ENCODE measurements at places on chromosomes 1 and 21.

DNA sequence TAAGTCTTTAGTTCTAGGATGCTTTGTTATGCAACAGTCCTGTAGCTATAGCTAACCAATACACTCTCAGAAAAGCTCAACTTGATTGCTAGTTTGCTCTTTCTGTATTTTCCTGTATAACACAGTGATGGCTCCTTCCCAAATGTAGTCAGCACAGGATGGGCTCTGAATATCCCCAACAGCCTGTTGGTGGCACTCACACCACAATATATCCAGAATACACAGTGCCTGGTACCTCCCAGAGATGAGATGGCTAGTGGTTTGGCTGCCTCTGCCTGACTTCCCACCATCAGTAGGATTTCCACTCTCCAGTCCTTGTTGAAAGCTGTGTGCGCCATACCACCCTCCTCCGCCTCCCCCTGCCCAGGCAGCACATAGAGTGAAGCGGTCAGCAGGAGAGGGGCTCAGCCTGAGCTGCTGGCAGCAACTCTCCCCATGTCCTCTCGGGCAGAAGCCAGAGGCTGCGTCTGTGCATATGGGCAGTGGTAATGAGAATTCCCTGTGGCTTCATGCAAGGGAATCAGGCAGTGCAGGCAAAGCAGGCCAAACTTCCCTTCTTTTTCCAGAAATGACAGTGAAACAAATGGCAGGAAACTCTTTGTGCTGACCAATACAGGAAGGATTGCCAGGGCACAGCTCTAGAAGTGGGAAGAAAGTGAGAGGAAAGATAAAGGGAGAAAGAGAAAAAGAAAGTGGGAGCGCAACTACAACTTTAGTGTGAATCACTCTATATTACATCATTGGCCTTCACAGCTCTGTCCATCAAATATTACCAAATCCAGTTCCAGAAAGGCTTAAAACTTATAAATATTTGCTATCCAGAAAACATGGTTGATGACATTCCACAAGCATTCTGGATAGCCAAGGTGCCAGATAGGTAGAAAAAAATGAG, 49.7 kb downstream of the LMX1A start:
- no peak for DNase-seq

- DNase-seq, result no peak
Measured at GRCh38 chr1:218503102-218503501, 158.0 kb downstream of the TGFB2 start.

- no peak for DNase-seq
Measured at GRCh38 chr1:205076245-205076761, 8.0 kb downstream of the TMEM81 start.

DNA sequence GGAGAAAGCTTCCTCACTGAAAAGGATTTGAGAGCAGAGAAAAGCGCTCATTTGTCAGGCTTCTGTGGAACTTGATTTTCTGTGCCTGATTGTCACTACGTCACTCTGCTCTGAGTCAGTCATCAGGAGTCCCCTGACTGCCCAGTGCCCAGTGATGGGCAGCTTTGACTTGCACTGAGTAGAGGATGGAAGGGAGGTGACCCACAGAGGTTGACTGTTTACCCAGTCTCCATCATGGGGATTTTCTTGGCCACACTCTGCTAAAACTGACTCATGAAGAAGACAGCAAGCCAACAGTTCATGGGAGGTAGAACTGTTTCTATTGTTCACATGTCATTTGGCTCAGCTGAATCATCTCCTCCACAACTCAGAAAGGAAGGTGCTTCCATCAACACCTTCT, 82.1 kb upstream of the DUSP10 start:
- DNase-seq, result no peak

DNA sequence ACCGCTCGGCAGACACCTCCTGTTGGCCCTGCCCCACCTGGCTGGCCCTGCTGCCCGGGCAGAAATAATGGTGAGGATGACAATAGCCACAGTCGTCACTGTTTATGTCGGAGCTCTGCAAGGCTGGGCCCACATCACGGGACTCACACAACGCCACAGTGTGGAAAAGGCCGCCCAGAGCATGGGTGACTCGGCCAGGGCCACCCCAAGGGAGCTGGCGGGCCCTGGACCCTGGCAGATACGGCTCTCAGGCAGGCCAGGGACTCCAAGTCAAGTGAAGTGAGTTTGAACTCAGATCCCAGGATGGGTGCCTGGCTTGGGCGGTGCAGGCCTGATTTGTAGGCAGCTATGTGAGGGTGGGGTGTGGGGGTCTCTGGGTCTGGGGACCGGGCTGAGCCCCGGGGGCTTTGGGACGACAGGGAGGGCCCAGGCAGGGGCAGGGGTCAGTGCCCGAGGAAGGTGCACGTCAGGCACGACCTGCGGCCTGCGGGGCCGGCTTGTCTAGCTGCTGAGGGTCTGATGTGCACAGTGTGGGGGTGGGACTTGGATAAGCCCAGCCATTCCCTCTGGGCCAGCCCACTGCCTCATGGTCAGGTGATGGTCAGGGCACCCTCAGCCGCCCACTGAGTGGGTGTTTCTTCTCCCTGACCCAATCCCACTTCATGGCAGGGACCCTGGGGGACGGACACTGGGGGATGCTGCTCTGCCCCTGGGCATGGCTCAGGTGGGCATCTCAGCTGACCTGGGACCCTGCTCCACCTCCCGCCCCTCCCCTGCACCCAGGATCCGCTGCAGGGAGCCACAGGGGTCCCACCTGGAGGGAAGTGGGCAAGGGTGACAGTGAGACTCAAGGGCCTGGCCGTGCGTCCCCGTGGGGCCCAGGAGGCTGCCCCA, 1.0 kb downstream of the RNF223 start:
- no peak for DNase-seq

- peak; percentile 80 for DNase-seq
Measured at GRCh38 chr1:15584489-15585363, at the start of gene AGMAT. Gene AGMAT, minus strand, starts transcription at chr1:15585051. Its CDS starts 84 bp downstream, at chr1:15584967.

GRCh38 chr1:181251001-181251712, 162.7 kb downstream of the IER5 start:
- DNase-seq, result no peak

DNA sequence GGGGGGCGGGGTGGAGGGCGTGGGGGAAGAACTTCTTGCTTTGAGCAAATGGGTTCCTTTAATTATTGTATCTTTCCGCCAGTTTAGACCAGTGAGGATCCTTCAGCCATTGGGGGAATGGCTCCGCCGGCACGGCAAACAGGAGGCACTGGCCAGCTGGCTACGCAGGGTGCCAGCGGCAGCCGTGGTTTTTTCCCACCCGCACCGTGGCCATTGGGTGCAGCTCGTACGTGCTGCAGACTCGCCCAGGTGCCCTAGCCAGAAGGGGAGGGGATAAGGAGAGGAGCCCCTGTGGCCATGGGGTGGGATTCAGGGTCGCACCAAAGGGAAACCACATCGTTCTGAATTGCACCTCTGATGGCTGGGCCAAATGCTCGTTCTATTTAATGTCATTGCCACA, 65.6 kb downstream of the RGSL1 start:
- DNase-seq, result peak; percentile 3

DNA sequence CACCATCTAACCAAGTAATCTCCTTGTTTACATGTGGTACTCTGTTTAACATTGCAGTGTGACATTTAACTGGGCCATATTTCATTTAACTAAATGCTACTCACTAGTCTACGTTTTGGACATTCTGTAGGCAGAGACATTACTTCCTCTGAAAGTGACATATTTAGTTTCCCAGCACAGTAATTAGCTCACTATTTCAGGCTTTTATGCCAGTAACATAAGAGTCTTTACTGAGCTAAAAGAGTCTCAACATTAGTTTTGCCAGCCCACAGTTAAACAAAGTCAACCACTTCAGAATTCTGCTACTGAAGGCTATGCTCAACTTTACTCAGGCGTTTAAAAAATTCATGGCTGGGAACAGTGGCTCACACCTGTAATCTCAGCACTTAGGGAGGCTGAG, 2.6 kb upstream of the TNFRSF9 start:
- no peak for DNase-seq

- DNase-seq, result no peak
Measured at GRCh38 chr1:38097284-38097898, 50.8 kb upstream of the POU3F1 start.

DNA sequence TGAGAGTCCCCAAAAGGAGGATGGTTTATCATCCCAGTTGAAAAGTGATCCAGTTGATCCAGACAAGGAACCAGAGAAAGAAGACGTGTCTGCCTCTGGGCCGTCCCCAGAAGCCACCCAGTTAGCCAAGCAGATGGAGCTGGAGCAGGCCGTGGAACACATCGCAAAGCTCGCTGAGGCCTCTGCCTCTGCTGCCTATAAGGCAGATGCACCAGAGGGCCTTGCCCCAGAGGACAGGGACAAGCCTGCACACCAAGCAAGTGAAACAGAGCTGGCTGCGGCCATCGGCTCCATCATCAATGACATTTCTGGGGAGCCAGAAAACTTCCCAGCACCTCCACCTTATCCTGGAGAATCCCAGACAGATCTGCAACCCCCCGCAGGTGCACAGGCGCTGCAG, 43.3 kb downstream of the ZBTB17 start:
- DNase-seq, result no peak

DNA sequence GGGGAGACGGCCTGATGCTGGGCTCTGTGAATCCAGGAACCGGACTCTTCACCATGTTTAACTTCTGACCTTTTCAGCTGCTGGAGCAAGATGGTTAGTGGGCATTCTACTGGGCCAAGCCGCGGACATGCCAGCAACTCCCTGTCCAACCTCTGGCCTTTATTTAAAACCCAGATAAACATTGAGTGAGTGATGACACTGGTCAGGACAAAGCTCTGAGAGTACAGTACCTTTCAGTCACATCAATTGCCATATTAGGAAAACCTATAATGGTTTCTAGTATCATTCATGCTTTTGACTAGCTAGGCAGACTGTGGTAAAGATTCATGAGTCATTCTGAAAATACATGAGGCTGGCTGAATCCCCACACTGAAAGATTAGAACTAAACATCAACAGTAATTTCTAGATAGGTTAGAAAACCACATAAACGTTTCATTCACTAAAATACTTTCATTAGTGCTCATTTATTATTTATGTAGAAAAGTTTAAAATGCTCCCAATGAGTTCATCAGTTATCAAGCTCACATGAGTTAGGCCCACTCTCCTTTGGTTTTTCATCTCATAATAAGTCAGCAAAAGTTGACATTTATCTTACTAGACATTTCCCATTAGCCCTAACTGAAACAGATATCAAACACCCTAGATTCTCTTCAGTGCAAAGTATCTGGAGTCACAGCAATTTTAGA, 7.1 kb upstream of the ACTA1 start:
- DNase-seq, result peak; percentile 79

GRCh38 chr1:5616366-5617178, 375.7 kb downstream of the NPHP4 start:
- no peak for DNase-seq

DNA sequence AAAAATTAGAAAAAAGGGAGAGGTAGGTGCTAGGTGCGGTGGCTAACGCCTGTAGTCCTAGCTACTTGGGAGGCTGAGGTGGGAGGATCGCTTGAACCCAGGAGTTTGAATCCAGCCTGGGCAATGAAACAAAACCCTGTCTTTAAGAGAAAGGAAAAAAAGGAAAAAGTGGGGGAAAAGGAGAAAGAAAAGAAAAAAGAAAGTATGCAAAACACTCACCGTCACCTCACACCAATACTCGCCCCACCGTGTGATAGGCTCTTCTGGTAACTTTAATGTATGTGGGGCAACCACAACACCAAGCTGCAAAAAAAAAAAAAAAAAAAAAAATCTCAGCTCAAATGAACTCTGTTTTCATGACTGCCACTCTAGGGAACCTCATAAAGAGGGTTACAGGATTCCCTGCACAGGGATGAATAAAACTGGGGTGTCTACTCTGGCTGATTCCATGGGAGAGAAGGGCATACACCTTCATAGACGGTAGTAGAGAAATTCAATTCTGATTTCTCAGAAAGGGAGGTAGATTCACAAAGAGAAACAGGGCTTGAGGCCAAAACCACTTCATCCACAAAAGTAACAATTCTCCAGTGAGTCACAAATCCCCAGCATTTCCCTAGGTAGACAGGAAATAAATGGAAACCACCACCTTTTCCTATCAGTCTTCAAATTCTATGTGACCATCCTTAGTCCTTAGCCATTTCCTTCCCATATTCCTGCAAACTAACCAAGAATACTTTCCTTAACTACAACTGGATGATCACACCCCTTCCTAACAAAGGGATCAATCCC, 2.5 kb downstream of the MRPL9 start:
- no peak for DNase-seq

- no peak for DNase-seq
Measured at GRCh38 chr1:9093581-9093980, 24.1 kb upstream of the SLC2A5 start.

- DNase-seq, result no peak
Measured at GRCh38 chr1:232687728-232688127, 57.8 kb upstream of the SIPA1L2 start.

- no peak for DNase-seq
Measured at GRCh38 chr21:40043423-40043822, 176.2 kb downstream of the PCP4 start.

DNA sequence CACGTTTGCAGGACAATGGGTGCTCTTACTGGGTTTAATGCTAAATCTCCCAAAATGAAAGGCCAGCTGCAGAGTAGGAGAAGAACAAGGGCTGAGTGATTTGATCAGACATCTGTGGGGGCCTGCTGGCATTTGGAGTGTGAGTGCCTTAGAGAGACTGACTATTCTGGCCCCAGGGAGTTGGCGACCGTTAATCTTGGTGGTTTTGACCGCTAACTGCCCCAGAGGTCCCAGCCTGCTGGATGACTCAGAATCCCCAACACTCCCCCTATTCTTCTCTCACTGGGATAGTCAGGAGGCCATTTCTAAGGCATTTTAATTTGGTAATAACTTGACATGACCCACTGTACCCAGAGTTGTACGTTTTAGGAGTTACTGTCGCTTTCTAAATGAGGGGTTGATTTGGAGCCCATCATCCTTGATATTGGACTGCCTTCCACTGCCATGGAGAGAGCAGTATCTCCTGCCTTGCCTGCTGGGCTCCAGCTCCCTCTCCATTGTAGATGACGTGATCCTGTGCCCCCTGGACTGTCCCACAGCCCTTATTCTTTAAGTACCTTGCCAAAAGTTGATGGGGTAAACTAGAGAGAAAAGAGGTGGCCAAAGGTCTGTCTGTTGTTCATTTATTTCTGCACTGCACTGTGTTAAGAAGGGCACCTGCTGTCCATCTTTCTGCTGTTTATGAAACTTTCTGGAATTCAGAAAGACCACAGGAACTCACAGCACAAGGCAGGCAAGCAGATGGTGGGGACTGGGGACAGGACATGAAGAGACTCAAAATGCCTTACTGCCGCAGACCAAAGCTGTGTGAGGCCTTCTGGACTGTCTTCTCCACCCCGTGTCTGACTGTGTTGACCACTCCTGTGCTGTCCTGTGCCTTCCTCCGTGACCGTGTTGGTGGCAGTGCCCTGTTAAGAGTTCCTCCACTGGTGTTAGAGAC, 98.2 kb upstream of the ARTN start:
- peak; percentile 41 for DNase-seq

GRCh38 chr1:159175571-159175970, 4.2 kb downstream of the CADM3 start:
- DNase-seq, result no peak

- DNase-seq, result no peak
Measured at GRCh38 chr1:156164125-156164831, 10.9 kb downstream of the SEMA4A start.

DNA sequence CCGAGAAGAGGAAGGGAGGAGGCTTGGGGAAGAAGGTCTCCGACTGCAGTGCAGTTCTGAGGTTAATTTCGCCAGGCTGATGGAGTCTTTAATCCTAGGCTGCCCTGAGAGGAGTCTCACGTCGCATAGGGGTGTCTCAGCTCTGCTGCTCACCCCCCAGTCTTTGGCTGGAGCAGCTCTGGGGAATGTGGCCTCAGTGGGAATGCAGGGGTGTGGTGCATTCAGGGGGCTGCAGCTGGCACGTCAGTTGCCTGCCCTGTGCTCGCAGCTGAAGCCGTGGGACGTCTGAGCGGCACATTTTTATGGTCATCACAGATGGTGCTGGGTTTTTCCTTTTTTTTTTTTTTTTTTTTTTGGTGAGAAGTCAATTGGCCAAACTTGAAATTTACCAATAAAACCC, 38.2 kb downstream of the ACTN2 start:
- DNase-seq, result no peak

Data from GM06990 (cell line).